ENCODE measurements at places on chromosomes 3 and 15.

DNA sequence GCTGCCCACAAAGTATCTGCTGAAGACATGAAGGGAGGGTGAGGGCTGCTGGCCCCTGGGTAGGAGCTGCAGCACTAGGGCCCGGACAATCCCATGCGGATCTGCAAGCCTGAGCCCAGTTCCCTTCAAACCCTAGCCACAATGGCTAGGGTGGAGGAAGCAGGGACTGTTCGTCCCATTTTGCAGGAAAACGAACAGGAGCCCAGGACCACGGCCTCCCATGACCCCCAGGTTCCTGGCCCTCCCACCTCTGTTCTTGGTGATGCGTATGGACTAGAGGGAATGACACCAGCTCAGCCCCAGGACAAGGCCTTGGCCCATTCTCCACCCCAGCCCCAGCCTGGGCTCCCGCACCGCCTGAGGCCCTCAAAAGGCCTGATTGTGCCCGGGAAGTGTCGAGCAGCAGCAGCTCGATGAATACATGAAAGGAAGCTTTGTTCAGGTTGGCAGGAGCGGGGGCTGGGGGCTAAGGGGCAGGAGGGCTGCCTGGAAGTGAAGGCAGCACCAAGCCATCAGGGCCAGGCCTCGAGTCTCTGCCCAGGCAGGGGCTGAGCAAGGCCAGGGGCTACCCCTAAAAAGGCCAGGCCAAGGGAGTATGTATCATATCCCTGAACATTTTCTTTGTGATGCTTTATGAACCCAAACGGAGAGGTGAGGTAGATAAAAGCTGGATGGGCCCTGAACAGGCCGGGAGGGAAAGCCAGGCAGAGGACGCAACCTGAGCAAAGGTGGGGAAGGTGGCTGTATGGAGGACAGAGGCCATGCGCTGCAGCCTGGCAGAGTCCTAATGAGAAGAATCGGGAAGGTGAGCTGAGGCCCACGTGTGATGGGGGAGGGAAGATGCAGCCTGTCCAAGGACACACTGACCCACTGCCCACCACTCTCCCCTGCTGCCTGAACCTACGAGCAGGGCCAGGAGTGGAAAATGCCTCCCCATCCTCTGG lies 12.2 kb downstream of the SEMA7A start:
- DNase-seq, result no peak

- DNase-seq, result no peak
Measured at GRCh38 chr15:101108461-101108775, 143.4 kb downstream of the CHSY1 start.

GRCh38 chr3:31530039-31530959 lies 2.4 kb upstream of the STT3B start:
- no peak for DNase-seq

- DNase-seq, result no peak
Measured at GRCh38 chr15:85383470-85384148, 3.2 kb downstream of the AKAP13 start.

GRCh38 chr15:77119446-77119845 lies 48.5 kb upstream of the TSPAN3 start:
- peak; percentile 51 for DNase-seq

GRCh38 chr3:75248974-75249373 lies 415.2 kb upstream of the FRG2C start:
- DNase-seq, result no peak

DNA sequence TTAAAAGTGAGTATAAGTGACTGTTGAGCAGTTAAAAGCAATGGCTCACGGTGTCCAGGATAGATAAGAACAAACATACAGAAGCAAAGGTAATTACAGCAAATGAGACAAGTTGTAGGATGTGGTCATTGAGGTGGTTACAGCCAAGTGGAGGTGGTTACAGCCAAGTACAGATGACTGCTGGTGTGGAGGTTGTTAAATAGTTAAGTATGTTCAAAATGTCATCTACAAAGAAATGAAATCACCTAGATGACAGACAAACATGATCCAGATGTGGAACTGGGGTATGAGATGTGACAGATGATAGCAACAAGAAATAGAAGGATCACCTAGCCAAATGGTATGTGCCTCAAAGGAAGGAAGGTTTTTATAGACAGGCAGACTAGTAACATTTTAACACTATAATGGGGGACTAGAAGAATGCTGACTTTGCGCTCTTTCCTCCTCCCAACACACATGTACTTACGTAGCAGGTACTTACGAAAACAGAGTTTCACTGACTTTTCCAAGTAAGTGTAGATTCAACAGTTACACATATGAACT lies 6.8 kb upstream of the ANKRD28 start:
- DNase-seq, result no peak

All from fibroblast of skin of right biceps (primary cell).